ENCODE measurements at places on chromosomes 6 and 20.

DNA sequence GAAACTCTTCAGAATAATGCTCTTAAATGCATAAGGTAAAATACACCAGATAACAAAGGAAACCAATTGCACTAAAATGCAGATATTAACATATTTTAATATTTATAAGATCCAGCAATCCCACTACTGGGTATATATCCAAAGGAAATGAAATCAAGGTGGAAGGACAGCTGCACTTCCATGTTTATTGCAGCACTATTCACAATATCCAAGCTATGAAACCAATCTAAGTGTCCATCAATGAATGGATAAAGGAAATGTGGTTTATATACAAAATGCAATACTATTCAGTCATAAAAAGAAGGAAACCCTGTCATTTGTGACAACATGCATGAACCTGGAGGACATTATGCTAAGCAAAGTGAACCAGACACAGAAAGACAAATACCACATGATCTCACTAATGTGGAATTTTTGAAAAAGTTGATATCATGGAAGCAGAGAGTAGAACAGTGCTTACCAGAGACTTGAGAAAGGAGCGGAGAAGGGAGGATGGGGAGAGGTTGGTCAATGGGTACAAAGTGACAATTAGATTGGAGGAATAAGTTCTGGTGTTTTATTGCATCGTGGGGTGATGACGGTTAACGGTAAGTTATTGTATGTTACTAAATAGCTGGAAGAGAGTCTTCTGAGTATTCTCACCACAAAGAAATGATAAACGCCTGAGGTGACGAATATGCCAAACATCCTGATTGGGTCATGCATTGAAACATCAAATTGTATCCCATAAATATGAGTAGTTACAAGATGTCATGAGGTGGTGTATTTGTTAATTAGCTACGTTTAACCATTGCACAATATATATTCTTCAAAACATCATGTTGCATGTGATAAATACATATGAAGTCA, 37.9 kb upstream of the RNF24 start:
- no peak overlapping the region for H3K27ac ChIP-seq
- no peak for DNase-seq
- H3K4me1 ChIP-seq, result no peaks in the 10 kb centered on the region
- H3K27me3 ChIP-seq, result no peaks in the 10 kb centered on the region
- no peaks in the 10 kb centered on the region for H3K36me3 ChIP-seq

- H3K4me1 ChIP-seq, result no peaks in the 10 kb centered on the region
- H3K4me3 ChIP-seq, result no peak overlapping the region
- H3K27ac ChIP-seq, result no peak overlapping the region
- no peak for DNase-seq
- no peaks in the 10 kb centered on the region for H3K36me3 ChIP-seq
Observed at GRCh38 chr20:20075032-20075431, 22.7 kb downstream of the CFAP61 start.

DNA sequence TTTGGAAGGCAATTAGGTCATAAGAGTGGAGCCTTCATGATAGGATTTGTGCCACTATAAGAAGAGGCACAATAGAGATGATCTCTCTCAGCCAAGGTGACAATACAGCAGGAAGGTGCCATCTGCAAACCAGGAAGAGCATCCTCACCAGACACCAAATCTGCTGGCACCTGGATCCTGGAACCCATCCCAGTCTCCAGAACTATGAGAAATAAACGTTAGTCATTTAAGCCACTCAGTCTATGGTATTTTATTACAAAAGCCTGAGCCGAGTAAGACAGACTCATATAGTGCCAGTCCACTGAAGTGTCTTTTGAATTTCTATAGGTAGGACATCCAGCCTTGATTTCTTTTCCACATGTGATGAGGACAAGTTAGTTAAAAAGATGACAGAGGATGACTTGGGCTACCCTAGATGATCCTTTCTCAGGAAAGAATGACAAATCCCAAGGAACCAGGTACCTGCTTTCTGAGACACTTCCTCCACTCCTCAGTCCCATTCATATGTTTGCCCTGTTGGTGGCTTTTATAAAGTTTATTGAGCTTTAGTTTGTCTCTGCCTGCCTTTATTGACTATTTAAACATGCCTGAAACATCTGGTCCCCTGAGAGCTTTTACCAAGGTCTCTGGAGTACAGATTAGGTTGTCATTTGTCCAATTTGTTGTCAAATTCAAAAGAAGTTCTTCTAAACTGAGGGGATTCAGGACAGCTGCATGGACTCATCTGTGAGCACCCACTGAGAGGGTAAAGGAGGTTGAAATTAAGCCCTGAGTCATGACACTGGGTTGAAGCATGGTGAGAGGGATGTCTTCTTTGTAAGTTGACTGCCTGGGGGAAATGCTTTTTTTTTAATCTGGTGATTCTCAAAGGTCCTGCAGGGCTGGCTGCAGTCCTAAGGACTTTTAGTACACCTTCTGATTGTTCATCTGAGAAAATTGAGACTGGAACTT, 165.0 kb upstream of the PLCB4 start:
- H3K36me3 ChIP-seq, result no peaks in the 10 kb centered on the region
- no peak overlapping the region for H3K27ac ChIP-seq
- no peak overlapping the region for H3K4me3 ChIP-seq
- DNase-seq, result no peak
- peaks cover 4% of the 10 kb centered on the region for H3K4me1 ChIP-seq

DNA sequence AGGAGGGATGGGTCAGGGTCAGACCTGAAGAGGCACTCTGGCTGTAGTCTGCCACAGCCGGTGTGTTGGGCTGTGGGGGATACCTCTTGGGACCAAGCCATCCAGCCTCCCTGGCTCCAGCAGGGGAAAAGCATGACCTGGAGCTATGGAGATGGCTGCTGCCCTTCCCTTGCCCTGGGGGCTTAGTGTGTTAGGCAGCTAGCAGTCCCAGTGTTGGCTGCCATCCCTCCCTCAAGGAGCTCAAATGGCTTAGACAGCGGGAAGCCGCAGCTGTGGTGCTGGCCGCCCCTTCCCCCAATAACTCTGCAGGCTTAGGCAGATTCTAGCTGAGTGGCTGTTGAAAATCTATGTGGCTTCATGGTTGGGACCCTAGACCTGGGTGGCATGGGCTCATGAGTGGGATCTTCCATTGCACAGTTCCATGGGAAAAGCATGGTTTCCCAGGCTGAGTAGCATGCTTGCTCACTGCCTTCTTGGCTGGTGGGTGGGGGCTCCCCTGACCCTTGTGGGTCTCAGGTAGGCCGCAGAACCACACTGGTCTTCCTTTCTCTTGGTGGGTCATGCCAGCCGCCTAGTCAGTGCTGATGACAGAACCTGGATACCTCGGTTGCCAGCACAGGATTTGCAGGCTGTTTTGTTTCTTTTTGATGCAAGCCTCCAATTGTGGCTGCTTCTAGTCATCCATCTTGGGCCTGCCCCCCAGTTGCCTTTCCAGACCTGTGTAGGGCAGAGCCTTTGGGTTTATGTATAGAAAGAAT, 69.0 kb upstream of the AHI1 start:
- H3K36me3 ChIP-seq, result no peaks in the 10 kb centered on the region
- DNase-seq, result no peak
- no peaks in the 10 kb centered on the region for H3K27me3 ChIP-seq
- no peak overlapping the region for H3K27ac ChIP-seq

DNA sequence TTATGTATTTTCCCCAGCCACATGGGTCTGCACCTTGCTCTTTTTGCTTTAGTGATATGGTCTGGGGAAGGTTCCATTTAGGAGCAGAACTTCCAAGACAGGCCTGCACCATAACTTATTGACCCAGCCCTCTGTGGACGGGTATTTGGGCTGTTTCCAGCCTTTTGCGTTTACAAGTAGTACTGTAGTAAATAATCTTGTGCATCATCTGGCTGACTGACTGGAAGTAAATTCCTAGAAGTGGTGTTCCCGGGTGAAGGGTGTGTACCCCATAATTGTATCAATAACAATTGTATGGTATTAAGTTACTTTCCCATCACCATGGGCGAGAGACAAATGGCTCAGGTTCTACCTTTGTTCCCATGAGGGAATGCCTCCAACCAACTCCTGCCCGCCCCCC, 31.6 kb downstream of the SPDEF start:
- DNase-seq, result no peak
- H3K27me3 ChIP-seq, result no peaks in the 10 kb centered on the region
- no peak overlapping the region for H3K27ac ChIP-seq
- H3K4me3 ChIP-seq, result no peak overlapping the region
- no peaks in the 10 kb centered on the region for H3K4me1 ChIP-seq

- no peak for DNase-seq
- no peaks in the 10 kb centered on the region for H3K27me3 ChIP-seq
- no peak overlapping the region for H3K27ac ChIP-seq
- H3K4me1 ChIP-seq, result no peaks in the 10 kb centered on the region
Observed at GRCh38 chr6:86683132-86683908, 254.0 kb upstream of the HTR1E start.

- H3K27ac ChIP-seq, result no peak overlapping the region
- no peaks in the 10 kb centered on the region for H3K4me1 ChIP-seq
- H3K27me3 ChIP-seq, result no peaks in the 10 kb centered on the region
- no peak for DNase-seq
Observed at GRCh38 chr6:41901882-41902519, 6.8 kb upstream of the USP49 start.

- DNase-seq, result no peak
- no peak overlapping the region for H3K4me3 ChIP-seq
- no peak overlapping the region for H3K27ac ChIP-seq
- H3K4me1 ChIP-seq, result no peaks in the 10 kb centered on the region
Observed at GRCh38 chr20:5482791-5483190, 166.0 kb upstream of the PROKR2 start.

- H3K4me1 ChIP-seq, result peaks cover 98% of the 10 kb centered on the region
- peak overlapping the region; percentile 9 for H3K4me3 ChIP-seq
- DNase-seq, result no peak
- peaks cover 10% of the 10 kb centered on the region for H3K36me3 ChIP-seq
Observed at GRCh38 chr6:108581237-108581931, 20.7 kb downstream of the FOXO3 start.

DNA sequence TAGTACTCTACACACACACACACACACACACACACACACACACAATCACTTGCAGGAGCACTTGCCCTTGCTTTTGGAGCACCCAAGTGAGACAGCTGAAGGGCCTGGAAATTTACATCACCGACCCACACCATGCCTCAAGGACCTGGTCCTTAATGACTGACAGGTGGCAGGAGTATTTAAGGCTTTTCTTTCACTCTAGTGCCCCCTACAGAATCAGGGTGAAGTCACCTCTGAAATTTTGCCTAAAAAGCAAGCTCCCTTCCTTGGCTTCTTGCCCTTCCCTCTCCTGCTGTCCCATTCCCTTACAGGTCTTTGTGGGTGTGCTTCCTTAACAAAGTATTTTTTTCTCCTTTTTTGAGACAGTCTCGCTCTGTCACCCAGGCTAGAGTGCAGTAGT, 353.5 kb upstream of the IRAK1BP1 start:
- no peaks in the 10 kb centered on the region for H3K36me3 ChIP-seq
- no peak overlapping the region for H3K27ac ChIP-seq
- no peaks in the 10 kb centered on the region for H3K27me3 ChIP-seq
- no peaks in the 10 kb centered on the region for H3K4me1 ChIP-seq

GRCh38 chr6:11804701-11805100, 26.1 kb upstream of the ADTRP start:
- H3K27ac ChIP-seq, result no peak overlapping the region
- no peak overlapping the region for H3K4me3 ChIP-seq
- DNase-seq, result no peak
- H3K36me3 ChIP-seq, result no peaks in the 10 kb centered on the region
- peaks cover 41% of the 10 kb centered on the region for H3K4me1 ChIP-seq
- no peaks in the 10 kb centered on the region for H3K27me3 ChIP-seq

GRCh38 chr20:8627340-8628004, 441.4 kb upstream of the PLCB4 start:
- no peaks in the 10 kb centered on the region for H3K4me1 ChIP-seq
- no peak overlapping the region for H3K4me3 ChIP-seq
- DNase-seq, result no peak

- no peaks in the 10 kb centered on the region for H3K36me3 ChIP-seq
- no peak for DNase-seq
- H3K4me3 ChIP-seq, result no peak overlapping the region
- H3K4me1 ChIP-seq, result no peaks in the 10 kb centered on the region
- H3K27ac ChIP-seq, result no peak overlapping the region
Observed at GRCh38 chr20:58930496-58930895, 50.6 kb upstream of the NELFCD start.

GRCh38 chr6:55286824-55287223, 40.4 kb upstream of the GFRAL start:
- no peaks in the 10 kb centered on the region for H3K4me1 ChIP-seq
- H3K27ac ChIP-seq, result no peak overlapping the region
- no peak for DNase-seq
- no peak overlapping the region for H3K4me3 ChIP-seq
- no peaks in the 10 kb centered on the region for H3K36me3 ChIP-seq
- H3K27me3 ChIP-seq, result no peaks in the 10 kb centered on the region

- H3K27me3 ChIP-seq, result no peaks in the 10 kb centered on the region
- H3K27ac ChIP-seq, result no peak overlapping the region
- no peak overlapping the region for H3K4me3 ChIP-seq
- DNase-seq, result no peak
- peaks cover 12% of the 10 kb centered on the region for H3K4me1 ChIP-seq
Observed at GRCh38 chr6:154488802-154489437, 21.6 kb downstream of the CNKSR3 start.

- no peaks in the 10 kb centered on the region for H3K27me3 ChIP-seq
- H3K27ac ChIP-seq, result no peak overlapping the region
- DNase-seq, result no peak
- H3K36me3 ChIP-seq, result no peaks in the 10 kb centered on the region
Observed at GRCh38 chr6:123829302-123829953, 25.8 kb downstream of the NKAIN2 start.

GRCh38 chr20:750801-751200, 17.5 kb downstream of the SLC52A3 start:
- no peak overlapping the region for H3K4me3 ChIP-seq
- no peak overlapping the region for H3K27ac ChIP-seq
- no peak for DNase-seq
- H3K27me3 ChIP-seq, result no peaks in the 10 kb centered on the region
- no peaks in the 10 kb centered on the region for H3K4me1 ChIP-seq

- H3K4me3 ChIP-seq, result no peak overlapping the region
- no peaks in the 10 kb centered on the region for H3K36me3 ChIP-seq
- H3K4me1 ChIP-seq, result no peaks in the 10 kb centered on the region
- no peaks in the 10 kb centered on the region for H3K27me3 ChIP-seq
Observed at GRCh38 chr6:47424436-47424836, 53.2 kb upstream of the CD2AP start.

DNA sequence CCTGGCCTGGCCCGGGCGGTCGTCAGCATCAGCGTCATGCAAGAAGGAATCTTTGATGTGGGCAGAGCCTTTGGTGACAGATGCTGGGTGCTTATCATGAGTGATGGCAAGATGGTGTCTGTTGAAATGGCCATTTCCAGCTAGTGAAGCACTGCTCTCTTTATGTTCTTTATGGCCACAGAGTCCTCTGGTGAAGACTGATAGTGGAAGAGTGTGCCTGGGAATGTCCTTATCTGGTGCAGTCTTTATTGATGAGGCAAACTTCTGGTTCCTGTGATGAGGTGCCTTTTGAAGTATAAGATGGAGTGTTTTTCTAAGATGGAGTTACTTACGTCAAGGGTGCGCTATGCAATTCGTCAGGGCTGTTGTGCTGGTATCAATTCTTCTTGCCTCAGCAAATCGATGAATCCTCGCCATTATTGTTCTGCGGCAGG, 22.6 kb upstream of the CCR6 start:
- DNase-seq, result no peak
- no peaks in the 10 kb centered on the region for H3K4me1 ChIP-seq
- H3K36me3 ChIP-seq, result no peaks in the 10 kb centered on the region
- no peaks in the 10 kb centered on the region for H3K27me3 ChIP-seq

GRCh38 chr6:75438442-75439116, 55.0 kb downstream of the FILIP1 start:
- H3K36me3 ChIP-seq, result no peaks in the 10 kb centered on the region
- no peak for DNase-seq
- peak overlapping the region; percentile 74 for H3K27ac ChIP-seq
- no peaks in the 10 kb centered on the region for H3K4me1 ChIP-seq
